ENCODE measurements at places on chromosomes 6 and 20.
A peak's percentile ranks its signal among the peaks of the same experiment; 100 is the strongest.

- DNase-seq: no peak
Observed at GRCh38 chr6:14058029-14058695, 59.4 kb upstream of the CD83 start.

GRCh38 chr6:157276731-157277130 is 46.6 kb downstream of the TMEM242 start:
- DNase-seq: no peak

DNA sequence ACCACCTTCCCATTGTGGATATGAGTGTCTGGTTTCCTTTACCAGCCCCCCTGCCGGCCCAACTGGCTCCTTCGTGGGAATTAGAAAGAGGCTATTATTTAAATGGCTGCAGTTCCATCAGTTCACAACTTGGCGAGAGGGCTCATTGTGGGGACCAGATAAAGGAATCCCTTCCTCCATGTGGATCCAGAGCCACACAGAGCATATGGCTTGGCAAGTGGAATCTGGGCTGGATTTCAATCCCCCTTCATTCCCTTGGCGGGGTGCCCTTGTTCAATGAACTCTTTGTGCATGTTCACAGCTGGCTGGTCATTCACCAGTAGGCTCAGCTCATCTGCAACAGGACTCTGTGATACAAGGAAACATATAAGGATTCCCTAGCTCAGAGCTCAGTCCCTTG is 140.6 kb downstream of the OPN5 start:
- DNase-seq: no peak

GRCh38 chr20:37932919-37933318 is 30.0 kb downstream of the VSTM2L start:
- DNase-seq: no peak

- DNase-seq: no peak
Observed at GRCh38 chr6:162313922-162314660, 413.5 kb downstream of the PRKN start.

GRCh38 chr6:39273406-39273821 is 40.8 kb downstream of the KCNK17 start:
- DNase-seq: no peak

GRCh38 chr6:160260367-160260766 is 1.7 kb upstream of the SLC22A2 start:
- DNase-seq: no peak

DNA sequence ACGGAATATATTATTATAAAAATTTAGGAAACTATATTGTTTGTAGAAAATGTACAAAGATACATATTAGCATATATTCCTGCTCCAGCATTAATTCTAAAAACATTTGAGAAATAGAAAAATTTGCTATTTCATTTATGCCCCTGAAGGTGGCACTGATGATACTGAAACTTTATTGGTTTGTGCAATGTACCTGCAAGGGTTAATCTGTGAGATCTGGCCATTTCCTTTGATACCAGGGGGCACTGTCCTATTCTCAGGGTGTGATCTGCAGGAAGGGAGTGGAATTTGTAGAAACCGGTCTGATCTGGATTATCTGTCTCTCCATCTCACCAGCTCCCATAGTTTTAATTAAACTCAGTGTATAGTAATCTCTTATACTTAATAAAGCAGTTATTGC is 625.1 kb upstream of the IMPG1 start:
- no peak for DNase-seq

DNA sequence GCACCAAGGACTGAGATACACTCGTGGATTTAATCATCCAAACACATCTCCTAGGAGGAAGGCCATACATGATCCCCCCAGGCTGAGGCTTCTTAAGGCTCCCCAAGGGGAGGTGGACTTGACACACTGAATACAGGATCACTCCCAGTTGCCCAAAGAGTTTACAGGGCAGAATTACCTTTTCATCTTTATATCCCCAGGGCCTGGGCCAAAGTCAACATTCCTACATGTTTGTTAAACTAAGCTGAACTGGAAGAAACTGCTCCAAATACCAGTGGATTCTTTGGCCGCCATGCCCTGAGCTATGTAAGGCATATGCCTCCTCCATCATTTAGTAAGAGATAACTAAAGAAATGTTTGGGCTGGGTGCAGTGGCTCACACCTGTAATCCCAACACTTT is 22.2 kb upstream of the SERPINB1 start:
- DNase-seq: peak; percentile 58

GRCh38 chr6:88124925-88125557 is 41.1 kb downstream of the CNR1 start:
- no peak for DNase-seq

DNA sequence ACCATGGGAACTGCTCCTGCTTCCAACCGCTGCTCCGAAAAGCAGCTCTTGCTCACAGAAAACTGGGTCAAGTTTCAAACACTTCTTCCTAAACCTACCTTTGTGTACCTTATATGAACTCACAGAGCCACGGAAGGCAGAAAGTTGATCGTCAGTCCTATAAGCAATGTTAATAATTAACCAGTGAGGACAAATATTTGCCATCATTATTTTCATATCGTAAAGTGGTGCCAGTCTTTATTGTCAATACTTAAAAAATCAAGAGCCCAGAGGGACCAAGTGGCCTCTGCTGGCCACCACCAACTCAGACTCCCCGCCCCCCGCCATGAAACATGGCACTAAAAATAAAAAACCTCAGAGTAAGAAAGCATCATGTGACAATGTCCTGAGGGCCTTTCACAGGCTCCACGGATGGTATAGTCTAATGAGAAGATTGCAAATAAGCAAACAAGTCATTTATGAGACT is 9.1 kb upstream of the PBOV1 start:
- peak; percentile 57 for DNase-seq
